ENCODE measurements at places on chromosomes 16 and 17.

DNA sequence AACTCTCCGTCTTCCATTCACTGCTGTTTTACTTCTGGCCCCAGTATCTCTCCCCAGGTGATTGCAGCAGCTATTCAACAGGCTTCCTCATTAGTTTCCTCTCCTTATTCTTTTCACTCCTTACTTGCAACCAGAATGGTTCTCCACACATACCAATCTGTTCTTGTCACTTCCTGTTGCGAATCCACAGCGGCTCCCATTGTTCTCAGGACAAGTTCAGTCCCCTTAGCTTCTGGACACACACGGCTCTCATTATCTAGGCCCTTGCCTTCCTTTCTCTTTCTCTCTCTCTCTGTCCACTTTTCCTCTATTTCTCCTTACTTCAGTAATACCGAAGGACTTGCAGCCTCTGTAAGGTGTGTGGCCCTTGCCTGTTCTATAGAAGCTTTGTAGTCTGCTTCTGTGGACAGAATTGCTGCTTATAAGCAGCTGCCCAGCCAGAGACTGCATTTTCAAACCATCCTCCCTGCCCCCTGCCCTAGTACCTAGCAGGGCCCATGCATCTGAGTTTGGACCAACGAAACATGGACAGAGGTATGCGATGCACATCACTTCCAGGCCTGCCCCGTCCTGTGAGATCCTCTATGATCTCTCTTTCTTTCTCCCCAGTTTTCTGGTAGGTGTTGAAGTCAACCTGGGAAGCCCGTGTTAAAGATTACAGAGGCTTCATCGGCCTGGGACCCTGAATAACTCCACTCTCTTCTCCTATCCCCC lies 45.7 kb downstream of the VAT1L start:
- DNase-seq: peak; percentile 59

GRCh38 chr16:46922239-46922638 lies 38.1 kb downstream of the GPT2 start:
- DNase-seq: no peak

GRCh38 chr17:64200080-64201032 lies 62.7 kb downstream of the TEX2 start:
- peak; percentile 75 for DNase-seq

DNA sequence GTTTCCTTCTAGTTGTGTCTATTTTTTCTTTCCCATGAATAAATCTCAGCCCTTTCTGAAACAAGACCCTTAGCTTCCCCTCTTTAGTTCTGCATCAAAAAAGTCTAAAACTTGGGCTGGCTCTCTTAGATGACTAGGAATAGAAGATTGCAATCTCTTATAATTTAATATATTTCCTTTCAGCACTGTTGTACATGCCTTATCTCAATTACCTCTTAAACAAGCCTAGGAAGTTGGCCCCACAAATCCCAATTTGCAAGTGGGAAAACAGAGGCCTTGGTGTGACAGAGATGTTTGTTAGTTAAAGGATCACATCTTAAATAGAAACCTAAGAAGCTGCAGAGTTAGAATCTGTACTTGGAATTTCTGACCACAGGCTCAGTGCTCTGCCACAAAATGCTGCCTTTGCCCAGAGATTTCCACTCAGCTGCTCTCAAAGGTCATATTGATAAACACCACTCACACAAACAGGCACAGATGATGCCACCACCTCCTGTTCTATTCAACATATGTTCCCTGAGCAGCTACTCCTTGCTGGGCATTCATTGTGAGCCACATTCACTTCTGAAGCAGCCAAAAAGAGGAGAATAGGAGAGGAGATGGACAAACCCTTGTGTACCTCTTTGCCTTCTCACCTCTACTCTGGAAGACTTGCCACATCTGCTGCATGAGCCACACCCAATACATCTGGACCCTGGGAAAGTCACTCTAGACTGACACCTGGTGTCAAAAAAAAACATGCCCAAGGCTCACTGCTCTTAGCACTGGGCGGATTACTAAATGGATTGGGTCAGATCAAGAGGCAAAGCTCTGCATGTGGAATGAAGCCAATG lies 5.5 kb downstream of the CCDC182 start:
- no peak for DNase-seq

GRCh38 chr17:63758428-63758827 lies 15.0 kb downstream of the CCDC47 start:
- DNase-seq: no peak

- peak; percentile 89 for DNase-seq
Observed at GRCh38 chr16:67055712-67056487, 27.0 kb downstream of the CBFB start.

DNA sequence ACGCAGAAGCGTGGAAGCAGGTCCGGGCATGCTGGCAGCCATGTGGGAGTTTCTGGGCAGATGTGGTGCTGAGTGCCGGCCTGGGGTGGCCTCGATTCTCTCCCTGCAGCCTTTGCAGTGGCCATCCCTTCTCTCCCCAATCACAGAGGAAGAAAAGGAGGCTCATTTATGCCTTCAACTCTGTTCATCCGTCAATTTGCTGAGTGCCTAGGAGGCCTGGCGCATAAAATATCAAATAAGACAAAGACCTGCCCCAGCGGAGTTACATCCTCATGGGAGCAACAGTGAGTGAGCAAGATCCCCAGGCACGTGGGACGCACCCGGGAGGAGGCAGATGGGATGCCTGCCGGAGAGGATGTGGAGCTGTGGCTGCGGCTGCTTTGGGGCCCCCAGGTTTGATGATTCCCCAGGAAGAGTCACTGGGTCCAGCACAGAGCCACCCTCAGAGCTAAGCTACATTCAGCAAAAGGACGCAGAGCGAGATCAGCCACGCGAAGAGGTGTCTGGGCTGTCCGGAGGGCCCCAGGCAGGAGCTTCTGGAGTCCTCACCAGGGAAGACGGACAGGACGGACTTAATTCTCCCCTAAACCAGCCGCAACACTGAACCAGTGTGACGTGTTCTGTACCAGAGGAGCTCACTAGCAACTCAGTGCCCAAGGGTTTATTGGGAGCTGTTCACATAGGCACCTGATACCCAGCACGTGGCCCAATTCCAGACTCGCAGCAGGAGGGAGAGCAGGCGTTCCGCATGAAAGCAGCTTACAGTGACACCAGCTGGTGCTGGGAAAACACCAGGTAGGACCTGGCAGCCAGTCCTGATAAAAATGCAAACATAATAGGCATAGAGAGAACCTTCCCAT lies 11.3 kb downstream of the CA5A start:
- no peak for DNase-seq

- DNase-seq: no peak
Observed at GRCh38 chr17:36742267-36743000, 141.1 kb downstream of the MRM1 start.

GRCh38 chr16:89048871-89049422 lies 44.7 kb upstream of the ACSF3 start:
- DNase-seq: no peak

- DNase-seq: no peak
Observed at GRCh38 chr16:73234496-73234895, 186.6 kb upstream of the ZFHX3 start.

GRCh38 chr17:27577121-27577761 lies 53.7 kb upstream of the LGALS9 start:
- peak; percentile 67 for DNase-seq

DNA sequence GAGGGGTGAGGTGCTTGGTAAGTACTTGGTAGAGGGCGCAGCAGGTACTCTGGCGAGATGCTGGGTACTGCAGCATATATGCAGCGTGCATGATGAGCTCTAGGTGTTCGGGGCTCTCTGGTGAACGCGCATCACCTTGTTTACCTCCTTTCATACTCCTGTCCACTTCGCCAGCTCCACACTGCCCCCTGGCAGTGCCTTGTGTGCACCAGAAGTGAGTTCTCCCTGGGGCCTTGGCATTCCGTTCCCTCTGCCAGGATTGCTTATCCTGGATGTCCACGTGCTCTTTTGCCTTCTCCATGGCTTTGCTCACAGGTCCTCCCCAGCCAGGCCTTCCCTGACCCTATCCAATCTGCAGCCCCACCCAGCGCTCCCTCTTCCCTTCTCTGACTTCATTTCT lies 154.2 kb downstream of the MRM1 start:
- no peak for DNase-seq

DNA sequence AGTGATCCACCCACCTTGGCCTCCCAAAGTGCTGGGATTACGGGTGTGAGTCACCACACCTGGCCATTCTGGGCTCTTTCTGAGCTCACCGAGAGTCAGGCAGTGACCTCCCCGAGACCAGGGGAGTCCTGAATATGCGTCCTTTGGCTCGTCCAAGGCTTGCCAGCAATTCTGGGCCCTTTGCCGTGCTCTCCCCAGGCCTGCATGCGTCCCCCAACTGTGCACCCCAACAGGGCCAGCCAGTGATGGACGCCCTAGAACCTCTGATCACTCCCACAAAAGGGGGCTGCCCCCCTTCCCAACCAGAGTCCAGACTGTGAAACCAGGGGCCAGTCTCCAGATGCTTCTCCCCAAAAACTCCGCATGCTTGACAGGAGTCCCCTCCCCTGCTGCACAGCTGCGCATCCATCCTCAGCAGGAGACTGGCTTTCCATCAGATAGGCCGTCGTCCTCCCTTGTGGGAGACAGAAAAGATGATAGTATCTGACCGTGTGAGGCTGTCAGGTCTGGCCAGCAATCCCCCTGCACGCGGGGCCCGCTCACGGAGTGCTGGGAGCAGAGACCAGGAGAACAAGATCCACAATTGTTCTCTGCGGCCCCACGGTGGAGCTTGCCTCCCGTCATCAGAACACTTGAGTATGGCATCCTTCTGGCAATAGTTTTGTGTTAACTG lies 15.5 kb downstream of the HS3ST6 start:
- DNase-seq: no peak

- DNase-seq: no peak
Observed at GRCh38 chr17:76485569-76485968, 15.7 kb downstream of the RHBDF2 start.

- DNase-seq: no peak
Observed at GRCh38 chr17:5508810-5509209, 22.4 kb downstream of the MIS12 start.
